ENCODE measurements at places on chromosomes 11 and 22. TPM values are rescaled to one million over a fixed set of nuclear protein-coding genes. Genes with fewer than 3 reads are reported as not detected.

FREY1 gene
- 1.00 TPM for total RNA-seq

GRIK4 gene
- 0.09 TPM for total RNA-seq

DDIAS gene
- 0.65 TPM for total RNA-seq

KCNE3 gene
- 18.1 TPM for total RNA-seq

DERL3 gene
- 0.14 TPM for total RNA-seq

QSER1 gene
- 11.4 TPM for total RNA-seq

All from smooth muscle cell of bladder (primary cell).